Kidney epithelial cell (primary cell): ENCODE measurements at places on chromosomes 12 and 14. TPM values are rescaled to one million over a fixed set of nuclear protein-coding genes. Genes with fewer than 3 reads are reported as not detected.
A peak's percentile ranks its signal among the peaks of the same experiment; 100 is the strongest.

The MYO1H gene
- not detected in 2 replicates for total RNA-seq

The NUAK1 gene
- 38.2 and 56.7 TPM in 2 replicates for total RNA-seq

The CLEC1B gene
- not detected in 2 replicates for total RNA-seq

The MYRFL gene
- 0.13 TPM in 1 of 2 replicates, not detected in the other for total RNA-seq

The CLEC9A gene
- total RNA-seq, result not detected in 2 replicates

DNA sequence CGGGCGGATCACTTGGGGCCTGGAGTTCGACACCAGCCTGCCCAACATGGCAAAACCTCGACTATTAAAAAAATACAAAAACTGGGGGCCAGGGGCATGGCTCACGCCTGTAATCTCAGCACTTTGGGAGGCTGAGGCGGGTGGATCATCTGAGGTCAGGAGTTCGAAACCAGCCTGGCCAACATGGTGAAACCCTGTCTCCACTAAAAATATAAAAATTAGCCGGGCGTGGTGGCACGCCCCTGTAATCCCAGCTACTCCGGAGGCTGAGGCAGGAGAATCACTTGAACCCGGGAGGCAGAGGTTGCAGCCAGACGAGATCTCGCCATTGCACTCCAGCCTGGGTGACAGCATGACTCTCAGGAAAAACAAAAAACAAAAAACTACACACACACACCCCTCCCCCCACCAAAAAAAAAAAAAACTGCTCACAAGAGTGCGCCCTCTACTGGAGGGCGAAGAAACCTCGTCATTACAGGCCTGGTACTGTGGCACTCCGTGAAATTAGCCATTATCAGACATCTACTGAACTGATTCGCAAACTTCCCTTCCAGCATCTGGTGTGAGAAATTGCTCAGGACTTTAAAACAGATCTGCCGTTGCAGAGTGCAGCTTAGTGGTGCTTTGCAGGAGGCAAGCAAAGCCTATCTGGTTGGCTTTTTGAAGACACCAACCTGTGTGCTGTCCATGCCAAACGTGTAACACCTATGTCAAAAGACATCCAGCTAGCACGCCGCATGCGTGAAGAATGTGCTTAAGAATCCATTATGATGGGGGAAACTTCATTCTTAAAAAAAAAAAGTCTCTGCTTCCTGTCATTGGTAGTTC, 7.7 kb downstream of the PPP1R3E start:
- DNase-seq, result no peak

GRCh38 chr14:74620497-74620921, 8.5 kb upstream of the LTBP2 start:
- peak; percentile 100 for DNase-seq

GRCh38 chr12:25744313-25744712, 191.2 kb upstream of the LMNTD1 start:
- DNase-seq, result no peak

DNA sequence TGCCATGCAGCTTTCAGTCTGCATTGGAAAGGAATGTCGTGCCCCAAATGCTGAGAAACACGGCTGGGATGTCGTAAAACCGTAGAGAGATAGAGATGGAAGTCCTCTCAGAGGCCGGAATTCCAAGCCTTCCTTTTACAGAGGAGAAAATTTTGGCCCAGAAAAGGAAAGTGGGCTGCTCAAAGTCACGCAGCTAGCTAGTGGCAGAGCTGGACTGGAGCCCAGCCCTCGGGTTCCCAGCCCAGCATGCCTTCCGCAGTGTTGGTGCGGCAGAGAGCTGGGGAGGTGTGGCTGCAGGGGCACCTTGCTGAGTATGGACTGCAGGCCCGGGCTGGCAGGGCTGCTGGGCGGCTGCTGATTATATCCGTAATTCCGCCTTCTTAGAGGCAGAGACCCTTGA, 50.3 kb downstream of the KCNA1 start:
- no peak for DNase-seq

DNA sequence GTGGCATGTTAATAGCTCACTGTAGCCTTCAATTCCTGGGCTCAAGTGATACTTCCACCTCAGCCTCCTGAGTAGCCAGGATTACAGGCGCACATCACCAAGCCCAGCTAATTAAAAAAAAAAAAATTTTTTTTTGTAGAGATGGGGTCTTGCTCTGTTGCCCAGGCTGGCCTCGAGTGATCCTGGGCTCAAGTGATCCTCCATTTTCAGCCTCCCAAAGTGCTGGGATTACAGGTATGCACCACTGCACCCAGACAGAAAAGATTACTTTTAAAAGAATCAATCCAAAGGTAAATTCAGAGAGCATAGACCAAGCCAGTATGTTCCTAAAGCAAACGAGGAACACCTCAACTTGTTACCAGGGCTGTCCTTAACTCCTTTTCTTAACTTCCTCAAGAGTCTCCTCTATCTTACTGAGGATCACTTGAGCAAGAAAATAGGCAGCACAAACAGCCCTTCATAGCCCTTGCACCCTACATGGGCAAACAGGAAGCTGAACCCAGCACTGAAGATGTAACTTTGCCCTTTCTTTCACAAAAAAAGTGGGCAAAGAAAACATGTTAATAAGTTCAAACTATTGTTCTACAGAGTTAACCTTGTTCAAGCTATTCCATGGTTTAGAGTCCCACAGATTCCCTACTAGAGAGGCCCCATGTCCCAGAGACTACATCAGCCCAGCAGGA, 11.3 kb downstream of the CS start:
- DNase-seq, result no peak

GRCh38 chr12:49796155-49796554, 32.1 kb downstream of the NCKAP5L start:
- no peak for DNase-seq

DNA sequence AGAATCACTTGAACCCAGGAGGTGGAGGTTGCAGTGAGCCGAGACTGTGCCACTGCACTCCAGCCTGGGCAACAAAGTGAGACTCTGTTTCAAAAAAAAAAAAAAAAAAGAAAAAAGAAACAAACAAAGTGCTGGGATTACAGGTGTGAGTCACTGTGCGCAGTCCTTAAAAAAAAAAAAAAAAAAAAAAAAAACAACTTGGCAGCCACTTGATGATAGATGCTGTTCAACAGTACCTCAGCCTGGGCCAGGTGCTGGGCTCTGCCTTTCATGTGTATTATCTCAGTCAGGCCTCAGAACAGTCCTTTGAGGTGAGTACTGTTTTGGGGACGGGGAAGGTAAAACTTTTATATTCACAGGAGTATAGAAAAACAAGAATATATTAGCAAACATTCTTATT, 9.6 kb downstream of the ACADS start:
- DNase-seq, result no peak

DNA sequence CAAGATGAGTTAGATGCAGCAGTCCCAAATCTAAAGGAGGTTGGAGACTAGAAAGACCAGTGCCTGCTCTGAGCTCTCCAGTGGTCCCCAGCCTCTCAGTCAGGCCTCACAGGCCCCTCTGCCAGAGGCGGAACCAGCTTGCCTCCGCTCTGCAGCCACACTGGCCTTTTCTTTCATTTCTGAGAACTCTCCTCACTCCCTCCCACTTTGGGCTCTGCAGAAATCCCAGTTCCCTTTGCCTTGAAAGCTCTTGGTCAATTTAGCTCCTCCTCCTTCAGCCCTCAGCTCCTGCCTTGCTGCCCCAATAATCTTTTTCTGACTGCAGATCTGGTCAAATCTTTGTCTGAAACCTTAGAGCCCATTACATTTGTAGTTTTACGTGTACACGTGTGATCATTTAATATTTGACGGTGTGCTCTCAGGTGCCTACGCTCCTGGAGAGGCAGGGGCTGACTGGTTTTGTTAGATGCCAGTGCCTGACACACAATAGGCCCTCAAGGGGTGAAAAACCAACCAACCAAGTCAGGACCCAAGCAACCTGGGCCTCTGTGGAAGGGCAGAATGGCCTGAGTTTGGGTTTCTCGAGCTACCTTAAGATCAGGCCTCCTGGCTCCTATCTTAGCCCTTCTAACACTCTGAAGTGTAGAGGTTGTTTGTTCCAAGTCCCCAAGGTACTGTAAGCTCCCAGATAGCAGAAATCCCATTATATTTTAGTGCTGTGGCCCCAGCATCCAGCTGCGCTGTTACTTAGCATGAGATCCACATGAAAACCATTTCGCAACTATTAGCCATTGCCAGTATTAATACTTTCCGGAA, 1.1 kb upstream of the NUDT4 start:
- DNase-seq, result no peak

DNA sequence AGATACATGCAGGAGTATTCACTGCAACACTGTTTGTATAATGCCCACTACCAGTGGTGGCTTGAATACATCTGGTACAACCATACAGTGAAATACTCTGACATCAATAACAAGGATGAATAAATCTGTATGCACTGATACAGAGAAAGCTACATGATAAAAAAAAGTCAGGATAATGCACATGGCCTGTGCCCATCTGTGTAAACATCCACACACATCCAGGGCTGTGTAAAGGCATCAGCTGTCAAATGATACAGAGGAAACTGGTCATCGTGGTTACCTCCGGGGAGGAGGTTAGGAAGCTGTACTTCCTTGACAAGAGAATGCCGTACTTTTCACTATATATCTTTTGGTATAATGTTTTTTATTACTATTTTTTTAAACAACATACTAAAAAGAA, 176.6 kb downstream of the FOXN3 start:
- DNase-seq, result no peak

DNA sequence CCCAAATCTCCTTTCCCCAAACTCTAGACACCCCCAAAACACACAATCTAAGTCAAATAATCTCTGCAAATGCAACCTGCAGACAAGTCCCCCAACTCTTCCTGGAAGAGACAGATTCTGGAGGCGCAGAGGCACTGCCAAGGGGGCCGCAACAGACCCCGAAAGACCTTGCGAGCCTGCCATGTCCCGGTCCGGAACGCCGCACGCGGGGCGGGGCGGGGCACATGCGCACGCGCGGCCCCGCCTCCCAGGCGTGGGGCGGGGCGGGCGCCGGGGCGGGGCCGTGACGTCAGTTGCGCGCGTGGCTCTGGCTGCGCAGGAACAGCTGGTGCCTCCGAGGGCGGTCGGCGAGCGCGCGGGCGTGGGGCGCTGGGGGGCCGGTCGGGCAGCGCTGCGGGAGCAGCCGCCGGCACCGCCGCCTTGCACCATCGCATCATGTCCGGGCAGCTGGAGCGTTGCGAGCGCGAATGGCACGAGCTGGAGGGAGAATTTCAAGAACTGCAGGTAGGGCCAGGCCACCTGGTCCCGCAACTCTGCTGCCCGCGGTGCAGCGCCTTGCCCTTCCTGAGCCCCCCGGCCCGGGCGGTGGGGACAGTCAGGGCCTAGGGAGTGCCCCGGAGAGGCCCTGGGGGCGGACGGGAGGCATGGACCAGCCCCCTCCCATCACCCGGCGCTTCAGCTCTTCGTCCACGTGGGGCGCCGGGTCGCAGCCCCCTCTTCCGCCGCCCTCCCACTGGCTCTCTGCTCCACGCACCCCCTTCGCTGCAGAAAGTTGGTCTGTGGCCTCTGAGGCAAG, at the start of gene TMEM120B:
Gene TMEM120B, plus strand, starts transcription at position 292 of the 796 bp plus-strand sequence. Its CDS starts 144 bp downstream, at position 436.
- no peak for DNase-seq

GRCh38 chr12:70048521-70049250, 194.5 kb upstream of the CNOT2 start:
- DNase-seq, result no peak

DNA sequence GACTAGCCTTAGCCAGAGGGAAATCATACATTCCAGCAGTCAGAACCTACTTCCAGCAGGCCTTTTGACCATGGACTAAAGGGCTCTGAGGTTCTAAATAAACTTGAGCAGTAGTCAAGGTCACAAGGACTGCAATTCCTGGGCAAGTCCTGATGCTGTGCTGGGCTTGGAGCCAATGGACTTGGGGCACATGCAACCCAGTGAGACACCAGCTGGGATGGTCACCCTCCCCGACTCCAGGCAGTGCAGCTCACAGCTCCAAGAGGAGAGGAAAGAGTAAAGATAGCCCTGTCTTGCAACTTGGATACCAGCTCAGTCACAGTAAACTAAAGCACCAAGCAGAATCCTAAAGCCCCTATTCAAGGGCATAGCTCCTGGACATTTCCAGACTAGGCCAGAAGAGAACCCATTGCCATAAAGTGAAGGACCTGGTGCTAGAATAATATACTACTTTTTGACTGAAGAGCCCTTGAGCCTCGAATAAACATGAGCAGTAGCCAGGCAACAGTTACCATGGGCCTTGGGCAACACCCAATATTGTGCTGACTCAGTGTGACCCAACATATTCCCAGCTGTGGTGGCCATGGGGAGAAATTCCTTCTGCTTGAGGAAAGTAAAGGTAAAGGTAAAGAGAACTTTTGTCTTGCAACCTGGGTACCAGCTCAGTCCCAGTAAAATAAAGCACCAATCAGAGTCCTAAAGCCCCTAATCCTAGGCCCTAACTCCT, 226.2 kb upstream of the CLEC14A start:
- DNase-seq, result peak; percentile 5

DNA sequence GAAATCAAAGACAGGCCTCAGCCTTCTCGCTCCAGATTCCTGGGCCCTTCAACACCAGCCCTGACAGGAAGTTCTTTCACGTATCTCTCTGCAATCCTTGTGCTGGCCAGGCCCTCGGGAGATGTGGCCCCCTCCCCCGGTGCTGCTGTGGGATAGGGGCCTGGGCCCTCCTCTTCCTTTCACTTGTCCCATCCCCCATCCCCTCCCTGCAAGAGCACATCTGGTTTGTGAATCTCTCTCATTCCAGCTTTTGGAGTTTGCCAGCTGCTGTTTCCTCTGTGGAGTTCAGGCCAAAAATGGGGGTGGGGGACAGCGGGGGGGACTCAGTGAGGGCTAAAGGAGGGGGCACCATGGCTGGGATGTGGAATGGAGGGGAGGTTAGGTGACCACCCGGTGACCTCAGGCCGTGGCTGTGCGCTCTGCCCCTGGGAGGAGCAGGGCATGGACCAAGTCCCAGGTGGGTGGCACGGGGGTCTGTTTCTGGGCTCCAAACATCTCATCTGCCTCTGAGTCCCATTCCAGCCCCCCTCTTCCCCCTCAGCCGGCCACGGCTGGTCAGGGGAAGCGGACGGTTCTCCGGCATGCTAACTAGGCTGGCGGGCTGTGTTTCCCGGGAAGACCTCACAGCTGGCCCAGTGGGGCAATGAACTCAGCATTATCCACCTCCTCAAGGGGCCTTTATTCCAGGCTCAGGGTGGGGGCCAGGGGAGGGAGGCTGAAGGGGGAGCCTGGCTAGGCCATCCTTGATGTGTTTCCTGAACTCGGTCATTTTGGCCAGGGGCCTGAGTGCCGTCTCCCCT, 7.4 kb downstream of the LRP1 start:
- DNase-seq, result no peak

DNA sequence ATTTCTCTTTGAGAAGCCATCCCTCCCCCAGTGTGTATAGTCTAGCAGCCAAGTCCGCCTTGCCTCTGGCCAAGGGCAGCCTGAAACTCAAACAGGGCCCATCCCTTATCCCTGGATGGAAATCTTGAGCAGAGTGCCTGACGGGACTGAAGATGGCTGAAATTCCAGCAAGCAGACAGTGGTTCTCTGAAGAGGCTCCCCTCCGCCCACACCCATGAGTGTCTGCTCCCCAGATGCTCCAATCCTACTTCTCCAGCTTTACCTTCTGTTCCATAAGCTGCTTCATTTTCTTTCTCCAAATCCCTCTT, 396.2 kb downstream of the NUAK1 start:
- no peak for DNase-seq

DNA sequence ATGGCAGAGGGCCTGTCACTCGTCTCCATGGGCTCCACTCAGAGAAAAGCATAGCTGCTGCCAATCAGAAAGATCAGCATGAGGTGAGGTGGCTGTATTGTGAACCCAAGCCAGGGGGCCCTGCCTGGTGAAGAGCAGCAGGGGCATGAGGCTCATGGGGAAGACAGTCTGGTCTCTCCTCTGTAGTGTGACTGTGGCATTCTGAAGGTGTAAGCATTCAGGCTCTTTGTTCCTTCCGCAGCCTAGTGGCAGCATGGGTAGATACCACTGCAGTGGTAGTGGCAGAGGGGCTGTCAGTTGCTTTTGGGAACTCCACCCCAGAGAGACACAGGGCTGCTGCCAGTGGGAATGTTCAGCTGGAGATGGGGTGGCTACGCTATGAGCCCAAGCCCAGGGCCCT, 5.1 kb upstream of the CLEC4D start:
- no peak for DNase-seq

GRCh38 chr12:104519190-104520019, 62.7 kb downstream of the CHST11 start:
- DNase-seq, result no peak
